ENCODE measurements at places on chromosomes 2 and 18.

- DNase-seq: no peak
These were observed 40.5 kb downstream of the ABCG8 start for GRCh38 chr2:43879261-43879660.

GRCh38 chr2:214217599-214217998 lies 193.3 kb upstream of the VWC2L start:
- DNase-seq: no peak

DNA sequence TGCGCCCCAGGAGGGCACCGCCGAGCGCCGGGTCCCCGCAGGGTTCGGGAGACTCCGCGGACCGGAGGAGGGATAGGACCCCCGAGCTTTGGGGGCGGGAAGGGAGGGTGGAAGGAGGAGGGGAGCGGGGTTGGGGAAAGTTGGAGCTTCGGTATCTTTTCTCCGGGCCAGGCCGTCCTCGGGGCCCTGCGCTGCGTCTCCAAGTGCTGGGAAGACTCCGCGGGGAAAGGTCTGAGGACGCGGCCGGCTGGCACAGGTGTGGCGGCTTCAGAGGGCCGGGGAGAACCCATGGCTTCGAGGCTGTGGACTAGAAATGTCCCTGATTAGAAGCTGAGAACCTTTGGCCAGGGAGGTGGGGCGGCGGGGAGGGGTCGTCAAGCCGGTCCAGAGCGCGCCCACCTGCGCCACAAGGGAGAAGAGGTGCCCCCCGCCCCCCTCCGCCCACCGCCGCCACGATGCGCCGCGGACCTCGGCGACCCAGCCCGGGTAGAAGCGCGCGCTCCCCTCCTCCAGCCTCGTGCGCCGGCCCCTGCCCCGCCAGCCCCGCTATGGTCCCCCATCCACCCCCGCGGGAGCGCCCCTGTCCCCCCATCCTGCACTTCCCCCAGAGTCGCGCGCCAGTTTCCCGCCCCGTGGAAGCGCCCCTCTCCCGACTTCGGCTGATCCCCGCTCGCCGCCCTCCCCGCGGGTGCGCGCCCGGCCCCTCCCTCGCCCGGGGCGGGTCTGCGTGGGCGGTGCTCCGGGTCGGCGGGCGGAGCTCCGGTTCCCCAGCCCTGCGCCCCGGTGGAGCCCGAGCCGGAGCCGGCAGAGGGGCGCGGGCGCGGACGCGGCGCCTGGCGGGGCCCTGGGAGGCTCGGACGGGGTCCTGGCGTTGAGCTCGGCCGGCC lies at the start of gene SNTG2:
TSS of gene SNTG2 (plus strand) at position 770 of the 887 bp plus-strand sequence. CDS start 148 bp downstream, outside the sequence.
- no peak for DNase-seq

DNA sequence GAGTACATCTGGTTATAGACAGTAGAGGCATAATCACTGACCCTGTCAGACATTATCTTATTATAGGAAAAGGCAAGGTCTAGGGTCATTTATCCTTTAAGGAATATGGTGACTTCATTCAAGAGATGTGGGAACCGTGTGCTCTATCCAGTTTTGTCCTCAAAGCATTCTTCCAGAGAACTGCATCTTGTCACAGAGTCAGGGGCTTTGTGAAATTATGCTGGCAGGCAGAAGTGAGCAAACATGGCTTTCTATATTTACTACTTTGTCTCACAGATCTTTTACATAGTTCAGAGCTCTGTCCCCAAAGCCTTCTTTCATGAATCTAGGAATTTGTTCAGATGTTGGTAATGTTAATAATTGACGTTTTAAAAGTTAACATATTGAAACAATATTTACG lies 177.4 kb downstream of the ASXL3 start:
- DNase-seq: no peak

DNA sequence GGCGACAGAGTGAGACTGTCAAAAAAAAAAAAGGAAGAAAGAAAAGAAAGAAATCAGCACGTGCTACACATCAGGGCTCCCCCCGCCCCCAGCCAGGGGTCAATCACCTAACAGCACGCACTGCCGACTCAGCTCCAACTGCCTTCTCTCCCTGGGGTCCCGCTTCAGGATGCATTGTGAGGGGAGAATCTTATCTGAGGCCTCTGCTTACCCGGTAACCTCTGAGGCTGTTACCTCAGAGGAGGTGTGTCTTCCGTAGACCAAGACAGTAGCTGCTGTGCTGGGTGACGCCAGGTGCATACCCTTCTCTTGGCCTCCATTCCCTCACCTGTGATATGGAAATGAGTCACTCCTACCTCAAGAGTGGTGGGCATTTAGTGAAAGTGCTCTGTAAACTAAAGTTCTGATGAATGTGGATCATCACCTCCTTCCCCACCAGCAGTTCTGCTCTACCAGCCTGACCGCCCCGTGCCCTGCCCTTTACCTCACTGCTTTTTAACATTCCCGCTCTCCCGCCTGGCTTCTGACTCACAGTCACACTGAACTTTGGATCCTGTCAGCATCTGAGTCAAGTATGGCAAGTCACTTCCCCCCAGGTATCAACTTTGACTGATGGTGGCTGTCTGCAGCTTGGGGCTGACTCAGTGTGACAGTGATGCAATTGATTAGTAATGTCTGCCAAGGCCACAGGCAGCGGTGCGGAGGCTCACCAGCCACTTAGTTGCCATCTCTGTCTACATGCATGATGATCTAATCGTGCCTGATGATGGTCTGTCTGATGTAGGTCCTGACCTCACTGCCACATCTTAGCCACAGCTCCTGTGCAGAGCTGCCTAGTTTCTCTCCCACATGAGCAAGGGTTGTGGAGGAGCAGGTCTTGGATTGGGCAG lies 20.1 kb downstream of the ARID5A start:
- no peak for DNase-seq
